Fibroblast of skin of scalp (primary cell): ENCODE measurements at places on chromosomes 7 and 10.
A peak's percentile ranks its signal among the peaks of the same experiment; 100 is the strongest.

- no peak for DNase-seq
Measured at GRCh38 chr7:117349570-117349969, 26.7 kb upstream of the WNT2 start.

GRCh38 chr10:129033790-129034272 lies 433.2 kb upstream of the MGMT start:
- no peak for DNase-seq

DNA sequence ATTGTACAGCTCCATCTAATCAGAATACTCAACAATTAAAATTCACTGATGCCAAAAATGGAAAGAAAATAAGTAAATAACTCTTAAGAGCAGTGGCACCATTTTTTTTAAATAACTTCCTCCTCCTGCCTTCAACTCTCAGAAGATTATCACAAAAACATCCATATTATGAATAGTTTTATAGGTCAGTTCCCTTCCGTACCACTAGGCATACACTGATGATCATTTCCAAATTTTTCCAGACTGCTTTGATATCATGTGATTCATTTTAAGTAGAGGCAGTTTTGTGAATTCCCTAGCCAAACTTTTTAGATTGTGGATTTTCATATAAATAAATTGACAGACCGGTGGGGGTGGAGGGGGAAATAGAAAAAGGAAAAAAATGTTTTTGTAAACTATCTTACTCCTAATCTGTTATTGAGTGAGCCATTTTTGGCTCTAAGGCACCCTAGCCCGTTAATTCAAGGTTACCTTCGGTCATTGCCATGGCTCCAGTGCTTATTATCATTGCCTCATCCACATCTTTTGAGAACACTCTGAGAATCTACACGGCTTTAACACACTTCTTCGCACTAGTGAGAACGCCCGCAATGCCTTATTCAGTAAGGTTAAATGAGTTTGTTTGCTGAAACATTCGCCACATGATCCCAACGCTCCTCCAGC lies 1.0 kb downstream of the FAM107B start:
- DNase-seq, result no peak

GRCh38 chr10:77939561-77940001 lies 13.0 kb upstream of the DLG5 start:
- peak; percentile 69 for DNase-seq

- DNase-seq, result no peak
Measured at GRCh38 chr10:111114758-111115500, 38.1 kb downstream of the ADRA2A start.

DNA sequence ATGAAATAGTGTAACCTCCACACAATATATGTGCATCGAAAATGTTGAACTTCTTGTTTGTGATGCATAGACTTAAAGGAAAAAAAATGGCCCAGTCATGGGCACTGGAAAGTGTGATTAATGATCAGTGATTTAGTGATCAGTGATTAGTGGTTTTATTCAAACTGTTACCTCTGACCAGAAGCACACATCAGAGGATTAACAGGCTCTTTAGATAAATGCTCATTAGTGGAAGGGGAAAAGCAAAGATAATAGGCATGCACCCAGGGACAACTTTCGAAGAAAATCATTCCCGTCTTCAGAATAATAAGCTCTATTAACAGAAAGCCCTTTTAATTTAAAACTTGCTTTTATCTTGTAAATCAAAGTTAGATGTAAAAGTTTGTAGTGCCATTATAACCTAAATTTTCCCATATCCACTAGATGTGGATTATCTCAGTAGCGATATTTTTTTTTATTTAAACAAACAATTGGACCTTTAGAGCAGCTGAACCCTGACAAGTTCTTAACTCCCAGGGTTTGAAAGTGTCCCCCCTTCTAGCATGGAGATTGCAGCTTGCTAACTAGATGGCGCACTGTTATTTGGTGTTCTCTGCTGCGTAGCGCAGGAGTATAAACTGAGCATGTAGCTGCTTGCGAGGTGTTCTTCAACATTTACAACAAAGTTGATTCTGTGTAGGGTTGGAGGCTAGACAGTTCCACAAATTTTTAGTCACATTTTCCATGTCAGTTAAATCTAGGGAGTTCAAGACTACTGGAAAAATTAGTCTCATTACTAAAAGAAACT lies at the start of gene CREB5:
CREB5 (plus strand) TSS at position 643 of the 787 bp plus-strand sequence. CDS start 397 bp downstream, outside the sequence.
- no peak for DNase-seq
